ENCODE measurements at places on chromosomes 2 and 18.

DNA sequence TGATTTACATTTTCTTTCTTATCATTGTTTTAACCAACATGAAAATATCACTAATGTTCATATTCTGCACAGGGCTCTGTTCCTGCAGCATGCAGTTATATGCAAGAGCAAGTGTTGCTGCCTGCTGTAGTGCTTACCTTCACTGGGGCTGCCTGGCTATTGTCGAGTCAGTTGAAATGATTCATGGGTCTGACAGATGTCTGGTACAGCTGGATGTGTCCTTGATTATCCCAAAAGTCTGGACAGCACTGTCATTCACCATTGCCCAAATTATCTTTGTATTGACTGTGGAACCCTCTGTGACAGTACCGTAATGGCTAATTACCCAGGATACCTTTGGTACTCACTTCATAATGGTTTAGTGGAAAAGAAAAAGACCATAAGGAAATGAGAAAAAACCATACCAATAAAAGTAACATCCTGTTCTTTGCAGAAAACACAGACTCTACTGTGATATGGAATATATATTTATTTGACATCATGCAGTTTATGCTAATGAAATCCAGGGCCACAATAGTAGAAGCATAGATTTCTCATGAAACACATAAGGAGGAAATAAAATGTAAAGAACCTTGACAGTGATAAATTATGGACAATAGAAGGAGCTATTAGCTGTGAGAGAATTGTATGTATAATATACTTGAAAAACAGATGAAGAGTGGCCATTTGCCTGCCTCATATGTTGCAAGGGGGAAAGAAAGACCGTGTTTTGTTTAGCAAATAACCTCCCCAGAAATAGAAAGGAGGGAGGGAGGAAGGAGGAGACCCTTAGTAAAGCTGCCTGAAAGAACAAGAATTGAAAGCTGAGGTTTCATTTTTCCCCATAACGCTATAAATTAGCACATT lies 249.8 kb upstream of the ATP5MC3 start:
- DNase-seq, result no peak

GRCh38 chr2:525611-526010 lies 151.6 kb downstream of the TMEM18 start:
- no peak for DNase-seq

GRCh38 chr2:10377747-10378085 lies 70.4 kb downstream of the ODC1 start:
- no peak for DNase-seq

DNA sequence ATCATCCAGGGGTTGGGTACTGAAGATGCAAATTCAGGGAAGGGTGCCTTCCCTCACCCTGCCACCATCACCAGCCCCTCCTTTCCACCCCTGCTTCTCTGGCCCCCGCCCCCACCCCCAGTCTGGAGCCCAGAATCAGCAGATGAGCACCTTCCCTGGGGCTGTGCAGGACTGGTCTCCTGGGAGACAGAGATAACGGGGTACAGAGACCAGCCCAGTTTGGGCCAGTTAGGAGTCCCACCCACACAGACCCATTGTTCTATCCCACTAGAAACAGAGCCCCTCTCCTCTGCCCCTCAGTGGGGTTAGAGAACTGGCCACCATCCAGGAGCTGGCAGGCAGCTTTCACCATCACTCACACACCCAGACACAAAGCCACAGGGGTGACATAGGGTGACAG lies 4.5 kb upstream of the CRYBA2 start:
- no peak for DNase-seq

- no peak for DNase-seq
These were observed 48.9 kb downstream of the TSN start for GRCh38 chr2:121804340-121804739.

DNA sequence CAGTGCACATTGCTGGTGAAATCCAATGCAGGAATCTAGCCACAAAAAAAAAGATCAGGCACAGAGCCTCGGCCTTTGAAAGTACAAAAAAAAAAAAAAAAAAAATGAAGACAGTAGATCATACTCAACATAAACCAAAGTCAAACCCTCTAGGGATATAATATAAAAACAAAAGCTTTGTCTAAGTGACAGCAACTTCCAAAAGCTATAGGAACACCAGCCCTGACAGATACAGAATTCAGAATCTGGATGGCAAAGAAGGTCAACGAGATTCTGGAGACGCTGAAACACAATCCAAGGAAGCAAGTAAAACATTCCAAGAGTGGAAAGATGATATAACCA lies 54.0 kb upstream of the SCN1A start:
- DNase-seq, result no peak

GRCh38 chr2:46735108-46735691 lies 180.4 kb downstream of the MCFD2 start:
- no peak for DNase-seq

DNA sequence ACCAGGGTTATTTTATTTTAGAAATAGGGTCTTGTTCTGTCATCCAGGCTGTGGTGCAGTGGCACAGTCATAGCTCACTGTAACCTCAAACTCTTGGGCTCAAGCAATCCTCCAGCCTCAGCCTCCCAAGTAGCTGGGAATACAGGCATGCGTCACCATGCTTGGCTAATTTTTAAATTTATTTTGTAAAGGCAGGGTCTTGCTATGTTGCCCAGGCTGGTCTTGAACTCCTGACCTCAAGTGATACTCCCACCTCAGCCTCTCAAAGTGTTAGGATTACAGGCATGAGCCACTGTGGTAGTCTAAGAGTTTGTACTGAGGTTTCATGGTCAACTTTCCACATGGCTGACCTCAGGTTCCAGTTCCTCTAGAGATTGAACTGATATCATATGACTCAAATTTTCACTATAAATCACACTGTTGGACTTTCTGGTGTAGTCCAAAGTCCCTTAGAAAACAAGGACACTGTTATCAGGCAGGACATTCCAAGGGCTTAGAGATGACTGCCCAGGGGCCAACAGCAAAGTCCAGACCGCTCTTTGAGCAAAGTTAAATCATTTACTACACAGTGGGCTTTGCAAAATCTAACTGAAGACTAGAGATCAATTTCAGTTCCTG lies 82.0 kb upstream of the MEX3C start:
- no peak for DNase-seq

DNA sequence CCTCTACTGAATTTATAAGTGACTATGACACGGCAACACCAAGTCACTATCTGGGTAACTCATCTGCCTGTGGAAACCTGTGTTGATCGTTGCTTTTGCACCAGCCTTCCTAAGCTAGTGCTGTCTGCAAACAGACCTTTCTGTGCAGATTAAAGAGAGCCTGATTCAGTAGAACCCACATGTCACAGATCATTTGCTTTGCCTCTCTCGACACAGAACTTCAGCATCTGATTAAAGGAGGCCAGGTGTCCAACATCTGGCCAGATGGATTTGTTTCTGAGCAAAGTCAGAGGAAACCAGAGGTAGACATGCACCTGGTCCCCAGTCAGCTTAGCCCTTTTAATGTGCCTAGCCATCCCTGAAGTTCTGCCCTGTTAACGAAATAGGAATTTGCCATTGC lies 15.0 kb upstream of the TTR start:
- DNase-seq, result no peak

DNA sequence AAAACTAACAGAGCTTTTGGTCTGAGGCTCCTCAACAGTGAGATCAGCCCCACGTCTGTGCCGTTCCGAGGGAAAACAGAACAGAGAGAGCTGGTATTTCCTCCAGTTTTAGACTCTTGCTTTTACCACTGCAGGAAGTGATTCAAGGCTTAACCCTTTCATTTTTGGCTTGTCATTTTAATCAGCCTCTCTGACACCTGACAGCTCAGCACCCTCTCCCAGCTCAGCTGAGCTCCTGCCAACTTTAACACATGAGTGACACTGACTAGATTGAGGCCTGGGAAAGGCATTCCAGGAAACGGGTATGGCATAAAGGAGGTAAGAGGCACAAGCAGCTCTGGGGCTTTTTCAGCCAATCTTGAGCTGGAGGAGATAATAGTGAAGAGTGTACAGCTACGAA lies 239.4 kb upstream of the SKOR2 start:
- no peak for DNase-seq

DNA sequence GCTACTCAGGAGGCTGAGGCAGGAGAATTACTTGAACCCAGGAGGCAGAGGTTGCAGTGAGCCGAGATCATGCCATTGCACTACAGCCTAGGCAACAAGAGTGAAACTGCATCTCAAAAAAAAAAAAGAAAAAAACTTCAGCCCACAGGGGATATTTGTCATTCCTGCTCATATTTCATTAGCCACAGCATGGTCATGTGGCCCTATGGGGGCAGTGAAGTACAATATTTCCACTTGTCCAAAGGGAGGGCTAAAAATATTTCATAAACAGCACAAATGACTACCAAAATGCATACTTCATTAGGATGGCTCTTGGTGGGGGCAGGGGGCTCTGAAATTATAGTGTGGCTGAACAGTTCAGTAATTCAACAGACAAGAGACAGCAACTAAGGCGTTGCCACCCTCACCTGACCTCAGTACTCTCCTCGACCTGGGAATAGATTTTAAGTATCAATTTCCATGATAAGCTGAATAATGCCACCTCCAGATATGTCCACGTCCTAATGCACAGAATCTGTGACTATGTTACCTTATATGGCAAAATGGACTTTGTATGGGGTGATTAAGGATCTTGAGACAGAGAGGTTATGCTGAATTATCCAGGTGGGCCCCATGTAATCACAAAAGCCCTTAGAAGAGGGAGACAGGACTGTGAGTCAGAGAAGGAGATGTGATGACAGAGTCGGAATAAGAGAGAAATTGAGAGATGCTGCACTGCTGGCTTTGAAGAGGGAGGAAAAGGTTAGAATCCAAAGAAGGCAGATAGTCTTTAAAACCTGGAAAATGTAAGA lies 158.2 kb upstream of the CRIM1 start:
- DNase-seq, result no peak

DNA sequence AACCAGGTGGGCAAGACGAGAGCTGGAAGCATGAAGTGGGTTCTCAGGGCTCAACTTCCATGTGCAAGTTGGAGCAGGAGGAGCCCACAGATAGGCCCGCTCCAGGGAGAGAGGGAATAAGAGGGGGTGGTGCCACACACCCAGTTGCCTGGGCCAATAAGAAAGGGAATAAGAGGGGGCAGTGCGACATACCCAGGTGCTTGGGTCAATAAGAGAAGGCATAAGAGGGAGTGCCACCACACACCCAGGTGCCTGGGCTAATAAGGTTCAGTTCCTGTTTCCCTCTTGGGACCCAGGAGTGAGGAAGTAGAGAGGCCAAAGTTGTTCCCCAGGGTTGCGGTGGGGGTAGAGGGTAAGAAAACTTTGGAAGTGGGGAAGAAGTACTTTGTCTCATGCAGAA lies 127.5 kb downstream of the LAMA3 start:
- no peak for DNase-seq

DNA sequence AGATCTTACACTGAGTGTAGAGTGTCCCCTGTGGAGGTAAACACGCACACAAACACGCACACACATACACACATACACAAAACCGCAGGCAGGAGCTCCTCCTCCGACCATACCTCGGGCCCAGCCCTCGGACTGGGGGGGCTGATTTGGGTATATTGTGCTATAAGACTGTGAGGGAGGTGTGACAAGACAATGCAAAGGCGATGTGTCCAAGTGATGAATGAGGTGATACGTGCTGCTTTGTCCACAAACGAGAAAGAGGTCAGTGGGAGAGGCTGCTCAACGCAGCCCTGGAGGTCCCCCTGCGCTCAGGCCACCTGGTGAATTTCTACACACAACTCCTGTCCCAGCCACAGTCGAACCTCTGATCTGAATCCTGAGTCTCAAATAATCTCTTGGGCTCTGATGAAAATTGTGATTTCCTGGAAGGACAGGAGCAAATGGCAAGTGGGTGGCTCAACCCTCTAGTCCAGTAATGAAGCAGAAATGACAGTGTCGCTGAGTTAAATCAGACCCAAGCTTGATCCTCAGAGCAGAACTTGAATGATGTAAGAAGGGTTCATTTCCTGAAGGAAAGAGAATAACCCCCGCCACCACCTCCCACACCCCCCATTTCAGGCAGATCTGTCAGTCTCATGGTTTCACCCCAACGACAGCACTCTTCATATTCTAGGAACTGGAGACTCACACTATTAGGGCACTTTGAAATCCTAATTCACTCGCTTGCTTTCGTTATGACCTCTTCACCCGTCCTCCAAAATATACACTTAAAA lies 48.9 kb upstream of the ASXL2 start:
- DNase-seq, result no peak

DNA sequence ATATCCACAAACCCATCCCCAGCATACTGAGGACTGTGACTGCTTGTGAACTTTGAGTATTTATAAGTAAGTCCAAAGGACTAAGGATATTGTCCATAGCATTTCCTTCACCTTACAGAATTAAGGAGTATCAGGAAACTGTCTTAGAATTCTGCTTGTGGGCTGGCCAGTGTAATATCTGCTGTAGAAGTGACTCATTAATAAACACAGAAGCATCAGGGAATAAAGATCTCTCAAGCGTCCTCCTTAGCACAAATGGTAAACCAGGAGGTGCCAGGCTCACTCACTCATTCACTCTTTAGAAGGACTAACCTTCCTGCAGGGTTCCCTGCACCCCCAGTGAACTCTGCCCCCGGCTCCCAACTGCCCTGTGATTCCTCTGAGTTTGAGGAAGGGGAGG lies 31.0 kb downstream of the CCDC68 start:
- no peak for DNase-seq

DNA sequence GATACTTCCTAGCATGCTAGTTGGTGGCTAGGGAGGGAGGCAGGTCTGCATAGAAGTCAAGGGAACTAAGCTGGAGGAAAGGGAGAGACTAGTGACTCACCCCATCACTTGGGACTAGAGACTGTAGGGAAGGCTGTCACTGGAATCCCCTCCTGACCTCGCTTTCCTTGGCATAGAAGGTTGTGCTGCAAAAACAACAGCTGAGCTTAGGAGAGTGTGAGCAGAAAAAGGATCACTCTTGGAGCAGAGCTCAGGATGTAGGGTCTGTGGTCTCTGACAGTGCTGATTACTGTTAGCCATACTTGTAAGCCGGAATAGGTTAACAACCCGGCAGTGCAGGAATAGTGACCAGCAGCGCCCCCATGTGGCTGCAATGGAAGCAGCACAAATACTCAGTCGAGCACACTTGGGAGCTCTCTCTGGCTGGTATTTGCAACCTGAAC lies 66.9 kb upstream of the SMAD2 start:
- DNase-seq, result no peak

DNA sequence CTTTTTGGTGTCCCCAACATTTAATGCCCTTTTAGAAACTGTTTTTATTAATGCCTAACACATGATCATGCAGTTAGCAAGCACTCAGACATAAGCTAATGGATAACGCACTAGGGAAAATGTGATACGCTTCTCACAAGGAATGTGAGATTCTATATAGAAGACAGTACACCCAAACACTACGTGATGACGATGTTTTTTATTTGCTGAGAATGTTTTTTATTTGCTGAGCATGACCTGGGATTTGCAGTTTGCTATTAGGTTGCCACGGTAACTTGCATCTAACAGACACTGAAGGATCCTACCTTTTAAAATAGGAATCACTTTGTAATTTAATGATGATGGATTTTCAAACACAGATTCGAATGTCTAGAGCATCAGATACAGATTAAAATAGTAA lies 4.9 kb downstream of the SMC6 start:
- no peak for DNase-seq

Measured in activated T-helper 1 cell treated with anti-CD3 and anti-CD28 coated beads, Interleukin-12 subunit alpha, Interleukin-12 subunit beta, Interleukin-2, Interleukin-4 antibody, amounts not matched to agents 30 ng/mL and 10 ng/mL and 1 ng/mL, durations not matched to agents 14 hours and 24 hours and 36 hours (primary cell).